ENCODE measurements at places on chromosomes 5 and 9.

GRCh38 chr5:128329386-128329939 lies 208.6 kb downstream of the FBN2 start:
- DNase-seq: no peak

GRCh38 chr9:21510806-21511205 lies 28.7 kb upstream of the IFNE start:
- DNase-seq: no peak

DNA sequence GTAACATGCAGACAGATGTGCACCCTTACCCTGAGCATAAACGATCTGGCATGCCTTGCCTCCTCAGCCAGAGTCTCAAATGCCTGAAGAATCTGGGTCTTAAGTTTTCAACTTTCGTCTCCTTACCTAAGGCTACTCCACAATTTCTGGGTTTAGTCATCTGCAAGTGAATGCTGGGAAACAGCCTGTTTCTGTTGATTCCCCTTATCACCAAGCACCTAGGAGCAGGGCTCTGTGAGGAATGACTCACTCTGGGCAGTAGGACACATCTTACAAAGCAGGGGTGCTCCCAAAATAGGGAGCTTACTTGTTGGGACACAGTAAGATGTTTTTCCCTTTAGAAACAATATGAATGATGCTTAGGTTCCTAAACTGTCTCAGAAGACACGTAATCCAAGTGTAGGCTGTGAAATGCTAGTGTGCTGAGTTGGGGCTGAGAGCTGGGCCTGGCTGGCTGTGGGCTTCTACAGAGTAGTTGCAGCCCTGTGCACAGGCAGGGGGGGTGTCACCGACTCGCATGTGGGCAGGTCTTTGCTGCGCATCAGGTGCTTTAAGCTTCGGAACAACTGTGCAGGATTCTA lies 58.0 kb downstream of the DAP start:
- DNase-seq: peak; percentile 82

- DNase-seq: peak; percentile 61
Measured at GRCh38 chr9:114108016-114108833, 9.1 kb upstream of the KIF12 start.

GRCh38 chr9:107285286-107285685 lies 2.2 kb downstream of the RAD23B start:
- no peak for DNase-seq

DNA sequence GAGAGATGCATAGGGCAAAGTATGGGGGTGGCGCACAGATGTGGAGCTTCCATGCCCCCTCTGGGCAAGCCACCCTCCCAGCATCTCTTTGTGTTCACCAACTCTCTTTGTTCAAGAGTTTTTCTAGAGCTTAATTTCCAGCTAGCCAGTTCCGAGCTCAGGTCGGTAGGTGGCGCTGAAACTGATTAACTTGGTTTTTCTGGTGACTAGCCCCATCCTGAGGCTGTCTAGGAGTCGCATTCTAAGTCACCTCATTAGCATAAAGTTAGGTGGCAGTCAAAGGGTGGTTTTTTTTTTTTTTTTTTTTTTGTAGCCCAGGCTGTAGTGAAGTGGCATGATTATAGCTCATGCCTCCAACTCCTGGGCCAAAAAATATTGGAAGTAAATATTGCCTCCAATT lies 476.4 kb downstream of the KDM4C start:
- peak; percentile 9 for DNase-seq

DNA sequence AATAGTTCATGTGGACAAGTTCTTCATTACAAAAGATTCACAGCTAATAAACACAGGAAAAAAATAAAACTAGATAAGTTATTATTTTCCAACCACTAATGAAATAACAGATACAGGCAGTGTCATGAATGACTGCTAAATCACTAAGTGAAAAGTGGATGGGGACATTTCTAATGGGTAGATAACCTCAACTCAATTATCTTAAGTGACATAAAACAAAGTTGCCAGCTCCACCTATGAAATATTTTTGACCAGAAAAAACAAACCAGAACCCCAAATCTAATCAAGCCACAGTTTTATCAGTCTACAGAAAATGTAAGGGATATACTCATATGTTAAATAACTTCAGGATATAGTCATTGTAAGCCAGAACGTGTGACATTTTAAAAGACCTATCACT lies 74.4 kb downstream of the AGTPBP1 start:
- DNase-seq: no peak

- DNase-seq: no peak
Measured at GRCh38 chr9:11726659-11727058, 966.5 kb upstream of the TYRP1 start.

GRCh38 chr9:115164511-115164974 lies 46.6 kb upstream of the TNC start:
- peak; percentile 93 for DNase-seq

DNA sequence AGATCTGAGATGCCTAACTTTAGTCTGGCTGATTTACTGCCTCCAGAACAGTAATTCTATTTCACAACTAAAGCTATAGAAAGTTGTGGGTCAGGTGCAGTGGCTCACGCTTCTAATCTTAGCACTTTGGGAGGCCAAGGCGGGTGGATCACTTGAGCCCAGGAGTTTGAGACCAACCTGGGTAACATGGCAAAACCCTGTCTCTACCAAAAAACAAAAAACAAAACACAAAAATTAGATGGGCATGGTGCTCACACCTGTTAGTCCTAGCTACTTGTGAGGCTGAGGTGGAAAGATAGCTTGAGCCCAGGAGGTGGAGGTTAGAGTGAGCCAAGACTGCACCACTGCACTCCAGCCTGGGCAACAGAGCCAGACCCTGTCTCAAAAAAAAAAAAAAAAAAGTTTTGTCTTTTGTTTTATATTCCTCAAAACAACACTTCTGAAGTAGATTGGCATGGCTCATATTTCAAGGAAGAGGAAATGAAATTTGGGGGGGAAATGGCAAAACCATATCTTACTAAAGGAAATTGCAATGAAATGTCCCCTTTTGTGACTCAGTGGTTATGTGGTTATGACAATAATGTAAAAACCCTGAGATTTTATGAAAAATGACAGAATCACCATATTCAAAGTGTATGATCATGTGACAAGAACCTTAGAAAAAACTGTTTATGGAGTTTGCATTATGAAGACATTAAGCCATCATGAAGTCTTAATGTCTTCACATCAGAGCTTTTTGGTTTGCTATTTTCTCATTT lies 16.2 kb downstream of the FNBP1 start:
- no peak for DNase-seq

DNA sequence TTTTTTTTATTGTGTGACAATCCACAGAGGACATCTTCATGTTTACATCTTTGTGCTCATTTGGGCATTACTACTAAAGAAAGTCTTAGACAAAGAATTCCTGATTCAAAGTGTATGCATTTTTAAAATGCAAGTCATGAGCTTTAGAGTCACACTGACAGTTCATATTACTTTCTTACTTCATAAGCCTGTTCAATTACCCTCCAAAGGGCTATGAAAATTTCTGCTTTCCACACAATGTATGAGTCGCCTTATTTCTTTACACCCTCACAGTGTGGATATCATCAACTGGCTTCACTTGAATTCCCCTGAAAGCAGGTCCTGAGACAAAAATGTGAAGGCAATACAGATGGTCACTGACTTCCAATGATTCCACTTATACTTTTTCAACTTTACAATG lies 280.4 kb upstream of the PTGER4 start:
- no peak for DNase-seq

- no peak for DNase-seq
Measured at GRCh38 chr5:129077433-129078075, 17.0 kb upstream of the ISOC1 start.

GRCh38 chr5:149141957-149142851 lies 911 bp downstream of the ABLIM3 start:
- peak; percentile 61 for DNase-seq

DNA sequence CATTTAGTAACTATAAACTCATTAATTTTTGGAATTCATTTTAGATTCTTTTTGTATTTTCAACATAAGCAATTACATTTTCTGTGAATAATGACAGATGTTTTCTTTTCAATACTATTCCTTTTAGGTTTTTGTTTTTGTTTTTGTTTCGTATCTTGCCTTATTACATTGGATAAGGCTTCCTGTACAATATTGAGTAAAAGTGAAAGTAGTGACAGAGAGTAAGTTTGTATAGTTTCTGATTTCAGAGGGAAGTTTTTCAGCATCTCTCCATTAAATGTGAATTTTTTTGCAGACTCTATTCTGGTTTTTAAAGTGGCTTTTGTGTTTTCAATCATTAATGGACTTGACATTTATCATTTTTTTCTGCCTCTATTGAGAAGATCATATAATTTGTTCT lies 12.8 kb upstream of the CAMK4 start:
- no peak for DNase-seq

DNA sequence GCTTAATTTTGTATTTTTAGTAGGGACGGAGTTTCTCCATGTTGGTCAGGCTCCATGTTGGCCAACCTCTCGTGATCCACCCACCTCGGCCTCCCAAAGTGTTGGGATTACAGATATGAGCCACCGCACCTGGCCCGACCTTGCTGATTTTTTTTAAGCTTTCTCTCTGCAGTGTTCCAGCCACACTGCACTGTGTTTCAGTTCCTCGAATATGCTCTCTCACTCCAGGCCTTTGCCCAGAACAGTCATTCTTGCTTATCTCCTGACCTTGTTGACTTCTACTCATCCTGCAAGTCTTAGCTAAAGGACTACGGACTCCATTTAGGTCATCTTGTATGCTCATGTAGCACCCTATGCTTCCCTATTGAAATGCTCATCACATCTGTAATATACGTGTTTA lies 3.3 kb downstream of the SNAPC3 start:
- no peak for DNase-seq

DNA sequence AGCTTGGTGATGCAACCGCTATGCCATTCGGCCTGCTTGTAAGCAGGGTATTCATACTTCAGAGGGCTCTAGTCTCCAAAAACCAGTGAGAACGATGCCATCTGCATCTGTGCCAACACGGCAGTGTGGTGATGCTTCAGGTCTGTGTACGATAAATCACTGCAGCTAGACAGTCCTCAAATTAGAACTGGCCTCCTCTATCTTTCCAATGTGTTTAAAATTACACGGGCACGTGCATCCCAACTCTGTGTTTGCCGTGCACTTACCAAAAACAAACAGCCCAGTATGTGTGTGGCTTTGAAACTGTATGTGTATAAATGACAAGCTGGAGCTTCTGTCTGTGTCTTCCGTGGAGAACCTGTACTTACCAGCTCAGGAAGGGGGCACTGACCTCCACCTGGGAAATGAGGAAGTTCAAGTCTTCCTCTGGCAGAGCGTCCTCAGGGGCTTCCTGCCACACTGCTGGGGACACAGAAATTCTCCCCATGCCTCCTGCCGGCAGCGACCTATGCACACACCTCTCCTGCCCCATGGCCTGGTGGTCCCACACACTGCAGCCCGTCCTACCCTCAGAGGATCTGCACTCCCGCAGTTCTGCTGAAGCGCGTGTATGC lies 12.3 kb downstream of the MED10 start:
- no peak for DNase-seq

DNA sequence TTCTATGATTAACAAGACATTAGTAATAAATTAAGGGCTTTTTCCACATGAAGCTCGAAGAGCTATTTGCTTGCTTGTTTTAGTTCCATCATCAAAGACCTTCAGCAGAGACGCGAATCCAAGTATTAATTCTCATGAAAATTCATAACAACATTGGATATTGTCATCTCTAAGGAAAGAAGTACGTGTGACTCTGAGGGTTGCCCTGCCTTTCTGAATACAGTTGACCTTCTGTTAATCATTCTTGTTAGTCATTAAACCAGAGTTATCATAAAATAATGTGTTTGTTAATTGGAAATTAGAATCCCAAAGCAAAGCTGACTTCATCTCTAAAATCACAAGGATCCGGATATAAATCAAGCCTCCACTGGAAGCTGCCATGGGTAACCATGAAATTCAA lies 222.5 kb downstream of the ZNF608 start:
- DNase-seq: no peak

DNA sequence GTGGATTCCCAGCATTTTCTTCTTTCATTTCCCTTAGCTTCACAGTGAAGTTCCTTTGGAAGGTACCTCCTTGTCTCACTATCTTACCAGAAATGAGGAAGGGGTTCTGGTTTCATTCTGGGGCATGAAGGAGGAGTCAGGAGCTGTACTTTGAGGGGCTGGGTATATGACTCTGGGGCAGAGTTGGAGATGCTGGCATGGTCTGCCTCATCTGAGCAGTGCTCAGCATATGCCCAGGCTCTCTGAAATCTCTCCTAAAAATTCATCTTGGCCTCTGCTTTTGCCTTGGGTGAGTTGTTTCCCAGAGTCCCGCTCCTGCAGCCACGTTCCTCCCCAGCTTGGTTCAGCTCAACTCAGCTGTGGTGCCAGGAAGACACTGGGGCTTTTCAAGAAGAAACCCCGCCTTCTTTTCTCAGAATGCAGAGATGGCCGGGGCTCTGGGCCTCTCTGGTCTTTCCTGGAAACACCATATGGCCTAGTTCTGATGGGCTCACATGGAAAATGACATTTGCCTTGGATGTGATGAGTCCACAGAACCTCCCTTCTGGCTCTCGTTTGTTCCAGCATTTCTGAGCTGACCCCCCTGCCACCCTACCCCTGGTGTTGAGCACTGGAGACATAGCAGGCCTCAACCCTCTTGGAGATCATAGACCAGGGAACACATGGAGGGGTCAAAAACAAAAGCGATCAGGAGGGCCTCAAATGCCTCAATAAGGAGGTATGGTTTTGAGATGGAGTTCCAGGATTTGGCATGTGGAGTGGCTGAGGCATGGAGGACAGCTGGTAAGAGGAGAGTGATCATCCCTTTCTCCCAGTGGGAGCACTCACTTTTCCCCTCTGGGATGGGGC lies 12.0 kb upstream of the TGFBR1 start:
- DNase-seq: no peak

GRCh38 chr5:88483964-88484672 lies 215.5 kb upstream of the TMEM161B start:
- no peak for DNase-seq

DNA sequence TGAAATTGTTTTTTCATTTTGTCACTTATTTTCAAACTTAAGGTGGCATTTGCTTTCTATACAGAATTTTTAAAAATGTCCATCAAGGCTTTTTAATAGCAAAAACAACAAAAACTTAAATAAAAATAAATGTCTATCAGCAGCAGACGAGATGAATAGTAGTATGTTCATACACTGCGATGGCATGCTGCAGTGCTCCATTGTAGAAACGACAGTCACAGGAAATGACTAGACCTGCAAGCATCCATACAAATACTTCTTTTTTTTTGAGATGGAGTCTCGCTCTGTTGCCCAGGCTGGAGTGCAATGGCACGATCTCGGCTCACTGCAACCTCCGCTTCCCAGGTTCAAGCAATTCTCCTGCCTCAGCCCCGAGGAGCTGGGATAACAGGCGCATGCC lies 41.4 kb downstream of the COL23A1 start:
- DNase-seq: no peak

- no peak for DNase-seq
Measured at GRCh38 chr5:110063640-110064602, 374.2 kb downstream of the MAN2A1 start.

GRCh38 chr5:6780802-6781391 lies 67.7 kb downstream of the TENT4A start:
- peak; percentile 57 for DNase-seq

DNA sequence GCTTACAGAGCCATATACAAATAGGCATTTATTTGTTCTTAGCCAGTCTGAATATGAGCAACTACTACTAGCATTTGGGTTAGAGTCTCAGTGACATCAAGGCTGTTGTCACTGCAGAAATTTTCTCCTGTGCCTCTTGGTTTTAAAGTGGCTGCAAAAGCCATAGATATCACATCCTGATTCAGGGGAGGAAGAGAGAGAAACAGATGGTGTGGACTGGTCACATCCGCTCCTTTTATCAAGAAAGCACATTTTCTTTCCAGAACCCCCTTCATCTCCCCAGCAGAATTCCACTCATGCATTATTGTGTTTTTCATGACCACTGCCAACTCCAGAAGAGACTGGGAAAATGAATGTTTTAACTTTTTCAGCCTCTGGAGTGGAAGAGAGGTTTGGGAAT lies 69.8 kb downstream of the PTTG1 start:
- no peak for DNase-seq
